Stimulated activated CD4-positive, alpha-beta T cell treated with anti-CD3 and anti-CD28 coated beads, TNF-alpha, amount 100 ng/mL, for 4 hours (primary cell): ENCODE measurements at places on chromosomes 2 and 18.

- DNase-seq = no peak
Measured at GRCh38 chr18:37577051-37577611, 11.5 kb upstream of the CELF4 start.

DNA sequence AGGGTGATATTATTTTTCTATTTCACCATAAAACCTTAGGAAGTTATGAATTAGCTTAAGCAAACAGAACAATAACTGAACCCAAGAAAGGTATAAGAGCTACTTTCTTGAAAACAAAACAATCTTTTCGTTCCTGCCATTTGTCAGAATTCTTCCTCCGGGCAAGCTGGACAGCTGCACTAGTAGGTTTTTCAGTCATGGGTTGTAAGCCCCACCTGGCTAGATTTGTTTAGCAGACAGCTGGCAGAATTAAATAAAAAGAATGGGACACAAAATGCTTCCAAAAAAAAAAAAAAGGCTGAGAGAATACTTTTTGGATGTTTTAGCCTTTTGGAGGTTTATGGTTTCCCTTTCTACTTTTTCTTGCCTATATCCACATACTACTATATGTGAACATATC lies 694.1 kb downstream of the ARHGAP15 start:
- no peak for DNase-seq

GRCh38 chr18:76463358-76463757 lies 31.7 kb downstream of the ZNF516 start:
- DNase-seq = no peak

- no peak for DNase-seq
Measured at GRCh38 chr2:133811409-133812125, 243.3 kb upstream of the NCKAP5 start.

- DNase-seq = no peak
Measured at GRCh38 chr2:124122340-124122739, 97.3 kb downstream of the CNTNAP5 start.

DNA sequence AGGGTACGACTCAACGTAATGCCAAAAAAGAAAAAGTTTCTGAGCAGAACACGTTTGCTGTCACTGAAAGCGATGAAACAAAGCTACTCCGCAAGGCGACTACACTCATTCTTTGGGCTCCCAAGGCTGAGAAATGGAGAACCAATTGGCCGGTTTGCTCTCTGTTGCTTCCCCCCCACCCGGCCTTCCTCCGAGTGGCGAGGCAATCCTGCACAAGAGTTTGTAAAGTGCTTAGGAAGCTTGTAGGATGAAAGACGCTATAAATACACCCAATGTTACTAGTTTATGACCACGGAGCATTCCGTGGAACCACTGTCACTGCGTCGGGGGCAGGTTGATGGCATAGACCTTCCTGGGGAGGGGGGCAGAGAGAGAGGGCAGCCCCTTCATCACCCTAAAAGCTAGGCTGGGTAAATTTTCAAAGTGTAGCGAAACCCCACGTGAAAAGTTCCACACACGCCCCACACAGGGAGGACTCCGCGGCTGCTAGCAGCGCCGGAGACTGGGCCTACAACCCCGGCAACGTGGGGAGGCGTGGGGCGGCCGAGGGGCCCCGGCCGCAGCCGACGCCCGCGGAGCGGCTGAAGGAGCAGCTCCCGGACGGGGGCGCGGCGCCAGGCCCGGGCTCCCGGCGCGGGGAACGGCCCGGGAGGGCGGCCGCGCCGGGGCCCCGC lies 915 bp downstream of the CUL3 start:
- DNase-seq = no peak

- DNase-seq = no peak
Measured at GRCh38 chr2:150429384-150429961, 58.0 kb downstream of the RND3 start.

- no peak for DNase-seq
Measured at GRCh38 chr2:72275084-72275483, 127.4 kb upstream of the CYP26B1 start.

GRCh38 chr18:711310-711656 lies 1.1 kb downstream of the ENOSF1 start:
- peak; percentile 19 for DNase-seq

- no peak for DNase-seq
Measured at GRCh38 chr18:49534846-49535601, 26.8 kb upstream of the LIPG start.

DNA sequence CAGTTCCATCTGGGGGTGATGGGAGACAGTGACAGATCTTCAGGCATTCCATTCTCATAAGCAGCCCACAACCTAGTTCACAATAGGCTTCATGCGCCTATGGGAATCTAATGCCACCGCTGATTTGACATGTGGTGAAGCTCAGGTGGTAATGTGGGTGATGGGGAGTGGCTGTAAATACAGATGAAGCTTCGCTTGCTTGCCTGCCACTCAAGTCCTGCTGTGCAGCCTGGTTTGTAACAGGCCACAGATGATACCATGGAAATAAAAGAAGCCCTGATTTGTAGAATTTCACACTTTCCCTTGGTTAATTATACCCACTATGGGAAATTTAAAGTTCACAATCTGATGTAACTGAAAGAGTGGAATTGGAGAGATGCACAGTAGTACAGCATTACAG lies 40.5 kb upstream of the CXXC1 start:
- DNase-seq = no peak

GRCh38 chr2:206378835-206379234 lies 64.5 kb upstream of the ADAM23 start:
- DNase-seq = no peak

GRCh38 chr2:113206251-113206650 lies 32.5 kb downstream of the PSD4 start:
- no peak for DNase-seq

GRCh38 chr2:14891546-14891945 lies 259.0 kb downstream of the LRATD1 start:
- DNase-seq = no peak

DNA sequence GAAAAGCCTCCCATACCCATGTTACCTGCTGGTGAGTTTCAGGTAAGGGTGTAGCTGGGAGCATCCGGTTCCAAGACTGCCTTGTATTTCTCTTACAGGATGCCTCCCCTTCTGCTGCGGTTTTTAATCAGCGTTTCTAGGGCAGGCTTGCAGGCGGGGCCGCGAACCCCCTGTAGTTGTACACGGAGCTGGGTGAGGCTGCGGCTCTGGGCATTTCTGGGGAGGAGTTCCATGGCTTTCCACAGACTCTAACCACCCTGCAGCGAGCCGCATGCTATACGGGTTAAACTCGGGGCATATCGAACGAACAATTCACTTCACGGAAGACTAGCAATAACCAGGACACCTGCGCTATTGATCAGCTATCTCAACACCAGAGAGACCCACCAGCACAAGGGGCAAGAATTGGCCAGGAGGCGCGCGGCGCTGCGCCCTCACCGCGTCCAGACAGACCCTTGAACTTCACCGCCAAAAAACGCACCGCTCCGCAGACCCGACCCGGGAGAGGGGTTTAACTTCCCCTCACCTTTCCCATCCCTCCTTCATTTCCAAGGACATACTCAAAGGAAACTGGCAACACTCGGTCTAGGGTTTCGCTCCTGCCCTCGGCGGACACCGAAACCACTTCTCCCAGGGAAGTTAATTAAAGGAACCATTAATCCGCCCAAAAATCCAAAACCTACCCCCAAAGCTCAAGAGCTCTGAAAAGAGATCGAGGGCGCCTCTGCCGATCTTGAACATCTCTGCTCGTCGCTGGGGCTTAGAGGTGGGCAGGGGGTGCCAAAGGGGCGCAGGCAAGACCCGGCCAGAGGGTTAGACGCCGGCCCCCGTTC lies 909 bp downstream of the TGFA start:
- no peak for DNase-seq

DNA sequence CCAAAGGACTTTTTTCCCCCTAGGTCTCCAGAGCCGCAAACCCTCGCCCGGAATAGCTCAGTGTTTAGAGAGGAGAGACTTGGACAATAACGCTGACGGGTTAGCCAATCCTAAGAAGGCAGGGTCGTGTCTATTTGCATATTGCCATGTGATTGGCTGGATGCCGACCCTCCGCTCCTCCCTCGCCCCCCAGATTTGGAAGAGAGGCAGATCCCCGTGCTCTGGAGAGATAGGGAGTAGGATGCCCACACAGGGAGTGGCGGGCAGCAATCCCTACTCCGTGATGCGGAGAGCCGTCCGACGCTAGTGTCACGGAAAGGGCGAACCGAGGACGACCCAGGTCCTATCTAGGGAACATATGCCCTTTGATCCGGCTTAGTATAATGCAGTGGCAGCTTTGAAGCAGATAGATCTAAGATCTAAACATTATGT lies 1.4 kb downstream of the WNT6 start:
- no peak for DNase-seq

- no peak for DNase-seq
Measured at GRCh38 chr2:47072018-47072691, 83.0 kb downstream of the STPG4 start.

DNA sequence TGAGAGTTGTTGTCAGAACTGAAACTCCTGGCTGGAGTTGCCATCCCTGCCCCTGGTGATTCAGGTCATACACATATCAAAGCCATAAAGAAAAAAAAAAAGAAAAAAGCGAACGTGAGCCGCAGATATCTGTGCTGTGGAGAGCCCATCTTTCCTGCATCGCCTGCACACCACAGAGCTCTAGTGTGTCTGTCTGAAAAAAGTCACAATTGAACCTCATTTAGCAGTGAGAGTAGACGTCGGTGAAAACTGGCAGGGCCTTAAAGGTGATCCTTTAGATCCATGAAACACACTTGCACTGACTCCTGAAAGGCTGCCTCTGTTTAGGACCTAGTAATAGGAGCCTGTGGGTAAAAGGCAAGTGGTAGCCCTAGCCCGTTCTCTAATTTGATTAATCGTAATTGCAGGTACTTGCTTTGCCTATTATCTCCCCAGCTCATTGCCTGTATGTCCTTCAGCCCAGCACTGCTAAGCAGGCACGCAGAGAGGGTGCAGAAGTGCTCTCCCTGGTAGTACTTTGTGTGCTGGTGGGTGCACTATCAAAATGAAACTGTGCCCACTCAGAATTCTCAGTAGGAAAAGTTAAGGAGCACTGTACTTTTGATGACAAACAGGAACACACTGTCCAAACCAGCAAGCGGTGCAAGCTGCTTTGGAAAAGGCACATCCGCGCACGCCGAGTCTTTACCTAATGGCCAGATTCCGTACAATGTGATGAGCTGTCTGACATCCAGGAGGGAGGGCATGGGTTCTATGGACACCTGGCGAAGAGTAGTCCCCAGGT lies 103.5 kb upstream of the ASB18 start:
- no peak for DNase-seq

GRCh38 chr2:39994151-39994550 lies 215.1 kb upstream of the THUMPD2 start:
- DNase-seq = no peak

- no peak for DNase-seq
Measured at GRCh38 chr2:195820373-195820772, 163.3 kb downstream of the SLC39A10 start.

- DNase-seq = no peak
Measured at GRCh38 chr18:76167845-76168621, 327.0 kb downstream of the ZNF516 start.

DNA sequence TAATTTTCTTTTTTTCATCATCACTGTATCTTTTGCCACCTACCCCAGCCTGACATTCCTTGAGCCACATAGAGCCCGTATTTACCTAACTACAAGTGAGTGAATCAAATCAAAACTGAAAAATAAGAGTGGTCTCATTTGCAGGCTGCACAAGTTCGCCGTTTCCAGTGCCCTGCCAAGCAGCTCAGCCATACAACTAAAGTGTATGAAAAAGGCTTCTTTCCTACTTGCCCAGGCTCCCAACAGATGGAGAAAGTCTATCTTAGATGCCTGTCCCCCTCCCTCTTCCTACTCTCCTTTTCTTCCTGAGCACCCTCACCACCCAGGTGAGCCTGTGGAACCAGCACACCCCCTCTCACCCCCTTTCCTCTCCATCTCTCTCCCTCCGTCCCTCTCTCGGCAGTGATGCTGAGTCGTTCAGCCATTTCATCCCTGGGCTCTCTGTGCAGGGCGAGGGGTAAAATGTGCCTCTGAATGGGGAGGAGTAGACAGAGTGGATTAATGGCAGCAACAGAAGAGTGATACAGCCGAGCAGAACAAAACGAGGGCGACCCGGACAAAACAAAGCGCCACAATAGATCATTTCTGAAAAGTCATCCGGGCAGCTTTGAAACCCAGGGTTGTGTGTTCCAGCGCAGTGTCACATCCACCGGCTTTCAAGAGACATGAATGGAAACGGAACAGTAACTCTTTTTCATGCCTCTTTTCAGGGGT lies 65.0 kb upstream of the POU3F3 start:
- no peak for DNase-seq

- DNase-seq = no peak
Measured at GRCh38 chr2:30179536-30179935, 32.7 kb downstream of the YPEL5 start.

- DNase-seq = no peak
Measured at GRCh38 chr2:147806846-147807245, 38.0 kb upstream of the ACVR2A start.

- no peak for DNase-seq
Measured at GRCh38 chr2:189102735-189103134, 76.8 kb downstream of the COL5A2 start.

- no peak for DNase-seq
Measured at GRCh38 chr2:196233021-196233804, 61.8 kb upstream of the STK17B start.

DNA sequence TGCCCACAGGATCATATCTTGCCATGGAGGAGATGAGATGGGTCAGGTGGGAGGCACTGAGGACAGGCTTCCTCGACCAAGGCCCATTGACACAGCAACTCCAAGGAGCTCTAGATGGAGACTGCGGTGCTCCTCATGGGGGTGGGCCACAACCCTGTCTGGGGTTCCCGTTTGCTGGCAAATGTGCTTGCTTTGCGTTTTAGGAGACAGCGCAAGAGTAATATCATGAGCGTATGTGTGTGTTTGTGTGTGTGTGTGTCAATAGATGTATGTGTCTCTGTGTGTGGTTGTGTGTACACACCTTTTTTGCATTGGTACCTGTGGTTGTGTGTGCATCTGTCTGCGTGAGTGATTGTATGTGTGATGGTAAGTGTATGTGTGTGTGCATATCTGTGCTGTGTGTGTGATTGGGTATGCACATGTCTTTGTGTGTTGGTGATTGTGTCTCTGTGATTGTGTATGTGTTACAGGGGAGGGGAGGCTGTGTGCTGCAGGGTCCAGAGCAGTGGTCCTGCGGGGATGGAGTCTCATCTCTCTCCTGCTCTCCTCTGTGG lies 4.4 kb downstream of the FBLN7 start:
- DNase-seq = no peak
